ENCODE measurements at places on chromosomes 12 and 14.

GRCh38 chr12:103758310-103759089 lies 82.5 kb downstream of the NT5DC3 start:
- no peak overlapping the region for H3K27ac ChIP-seq
- H3K4me1 ChIP-seq, result no peaks in the 10 kb centered on the region
- H3K27me3 ChIP-seq, result no peaks in the 10 kb centered on the region
- H3K4me3 ChIP-seq, result no peak overlapping the region
- no peaks in the 10 kb centered on the region for H3K36me3 ChIP-seq

DNA sequence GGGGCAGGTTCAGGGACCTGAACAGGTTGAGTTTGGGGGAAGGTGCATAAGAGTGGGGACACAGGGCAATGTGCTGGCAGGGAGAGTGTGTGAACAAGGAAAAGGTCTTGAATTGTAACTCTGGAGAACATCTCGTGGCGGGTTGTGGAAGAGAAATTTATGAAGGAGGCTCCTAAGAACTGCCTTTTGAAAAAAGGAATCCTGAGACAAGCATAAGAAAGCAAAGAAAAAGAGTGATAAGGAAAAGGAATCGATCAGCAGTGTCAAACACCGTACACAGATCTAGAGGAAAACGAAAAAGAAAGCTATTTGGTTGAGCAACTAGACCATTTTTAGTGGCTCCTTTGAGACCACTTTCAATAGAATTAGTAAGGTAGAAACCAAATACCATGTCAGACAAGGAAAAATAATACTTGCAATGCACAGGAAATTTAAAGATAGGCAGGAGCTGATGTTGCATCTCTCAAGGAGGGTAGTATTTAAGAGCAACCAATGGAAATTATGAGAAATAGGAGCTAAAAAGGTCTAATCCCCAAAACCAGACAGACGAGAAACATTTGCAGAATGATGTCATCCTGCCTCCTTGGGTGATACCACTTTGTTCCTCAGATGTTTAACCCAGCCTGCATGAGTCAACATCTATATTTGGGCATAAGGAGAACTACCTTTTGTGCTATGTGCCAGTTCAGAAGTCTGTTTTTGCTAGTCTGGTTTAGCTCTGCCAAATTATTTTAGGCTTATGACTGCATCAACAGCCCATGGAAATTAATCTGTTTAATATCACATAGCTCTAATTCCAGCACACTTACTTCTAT lies 64.5 kb upstream of the STK38L start:
- H3K36me3 ChIP-seq, result no peaks in the 10 kb centered on the region
- DNase-seq, result no peak
- H3K4me1 ChIP-seq, result no peaks in the 10 kb centered on the region
- H3K27me3 ChIP-seq, result no peaks in the 10 kb centered on the region
- no peak overlapping the region for H3K27ac ChIP-seq
- no peak overlapping the region for H3K4me3 ChIP-seq

- H3K27ac ChIP-seq, result no peak overlapping the region
- no peak overlapping the region for H3K4me3 ChIP-seq
- no peak for DNase-seq
- no peaks in the 10 kb centered on the region for H3K27me3 ChIP-seq
Measured at GRCh38 chr12:89392391-89392790, 40.1 kb upstream of the DUSP6 start.

GRCh38 chr12:42284876-42285275 lies 41.0 kb downstream of the ZCRB1 start:
- no peaks in the 10 kb centered on the region for H3K27me3 ChIP-seq
- H3K36me3 ChIP-seq, result no peaks in the 10 kb centered on the region
- DNase-seq, result no peak
- no peak overlapping the region for H3K4me3 ChIP-seq

- no peaks in the 10 kb centered on the region for H3K36me3 ChIP-seq
- DNase-seq, result no peak
- no peaks in the 10 kb centered on the region for H3K4me1 ChIP-seq
- H3K27ac ChIP-seq, result no peak overlapping the region
- H3K27me3 ChIP-seq, result no peaks in the 10 kb centered on the region
Measured at GRCh38 chr12:108120863-108121165, 8.3 kb upstream of the WSCD2 start.

DNA sequence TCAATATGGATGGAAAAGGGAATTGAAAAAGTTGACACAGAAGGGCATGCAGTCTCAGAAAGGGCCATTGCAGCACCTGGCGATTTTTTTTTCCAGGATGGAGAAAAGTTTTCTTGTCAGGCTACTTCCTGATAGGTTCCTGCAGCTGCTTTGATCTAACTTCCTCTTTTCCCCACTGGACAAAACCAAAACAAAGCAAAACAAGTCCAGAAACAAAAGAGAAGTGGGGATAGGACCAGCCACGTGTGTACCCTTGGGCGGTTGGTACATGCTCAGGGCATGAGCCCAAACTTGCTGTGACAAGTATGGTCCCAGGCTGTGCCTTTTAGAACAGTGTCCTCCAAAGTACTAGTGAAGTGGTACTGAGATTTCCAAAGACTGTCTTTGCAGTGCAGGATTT lies 89.8 kb downstream of the CHST11 start:
- DNase-seq, result no peak
- H3K27ac ChIP-seq, result no peak overlapping the region

DNA sequence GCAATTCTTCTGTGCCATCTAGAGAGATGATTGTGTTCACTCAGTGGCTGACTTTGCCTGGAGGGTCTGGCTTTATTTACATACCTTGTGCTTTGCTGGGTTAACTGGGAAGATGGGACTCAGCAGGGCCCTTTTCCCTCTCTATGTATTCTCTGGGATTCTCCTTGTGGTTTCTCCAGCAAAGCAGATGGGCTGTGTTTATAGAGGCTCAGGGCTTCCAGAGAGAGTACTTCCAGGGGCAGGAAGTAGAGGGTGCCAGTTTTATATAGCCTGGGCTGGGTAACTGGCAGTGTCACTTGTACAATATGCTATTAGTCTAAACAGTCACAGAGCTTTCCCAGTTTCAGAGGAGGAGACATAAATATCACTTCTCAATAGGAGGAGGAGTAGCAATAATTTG lies 509.9 kb downstream of the DIO2 start:
- no peak overlapping the region for H3K27ac ChIP-seq
- H3K27me3 ChIP-seq, result no peaks in the 10 kb centered on the region
- no peak for DNase-seq
- no peaks in the 10 kb centered on the region for H3K36me3 ChIP-seq
- H3K4me1 ChIP-seq, result no peaks in the 10 kb centered on the region

- H3K27me3 ChIP-seq, result no peaks in the 10 kb centered on the region
- no peak overlapping the region for H3K27ac ChIP-seq
- no peaks in the 10 kb centered on the region for H3K36me3 ChIP-seq
- no peak overlapping the region for H3K4me3 ChIP-seq
- no peak for DNase-seq
- no peaks in the 10 kb centered on the region for H3K4me1 ChIP-seq
Measured at GRCh38 chr12:79406993-79407392, 283.8 kb downstream of the PAWR start.

DNA sequence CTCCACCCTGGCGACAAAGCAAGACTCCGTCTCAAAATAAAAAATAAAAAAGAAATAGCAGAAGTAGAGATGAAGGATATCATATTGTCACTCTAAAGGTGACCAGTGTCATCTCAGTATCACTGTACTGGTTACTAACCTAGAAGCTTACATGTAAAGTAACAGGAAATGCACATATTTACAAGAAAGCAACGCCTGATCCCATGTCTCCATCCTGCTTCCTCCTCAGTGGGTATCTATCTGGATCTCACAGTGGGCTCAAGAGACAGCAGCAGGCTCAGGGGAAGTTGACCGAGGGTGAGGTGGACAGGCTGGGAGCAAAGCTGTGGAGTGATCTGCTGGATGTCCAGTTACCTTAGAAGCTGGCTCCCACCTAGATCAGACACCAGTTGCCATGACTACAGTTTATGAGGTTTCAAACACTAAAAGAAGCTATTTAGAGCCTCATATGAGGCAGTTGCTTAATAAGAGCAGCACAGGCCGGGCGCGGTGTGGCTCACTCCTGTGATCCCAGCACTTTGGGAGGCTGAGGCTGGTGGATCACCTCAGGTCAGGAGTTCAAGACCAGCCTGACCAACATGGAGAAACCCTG lies 10.5 kb downstream of the MTRFR start:
- no peak overlapping the region for H3K4me3 ChIP-seq
- DNase-seq, result no peak

DNA sequence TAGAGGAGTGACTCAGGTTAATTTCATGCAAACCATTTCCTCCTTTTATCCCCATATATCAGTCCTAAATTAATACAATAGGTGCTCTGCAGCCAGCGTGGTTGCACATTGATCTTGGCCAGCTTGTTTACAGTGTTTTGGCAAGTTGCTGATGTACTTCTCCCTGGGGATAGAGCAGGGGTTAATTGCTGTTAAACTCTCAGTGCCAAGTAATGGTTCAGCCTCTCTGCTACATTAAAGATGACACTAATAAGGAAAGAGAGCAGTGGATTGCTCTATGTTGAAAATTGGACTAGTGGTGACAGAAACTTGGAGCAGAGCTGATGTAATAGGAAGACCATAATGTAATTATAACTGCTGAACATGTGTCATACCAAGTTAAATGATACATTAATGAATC lies 717.5 kb downstream of the RERGL start:
- no peaks in the 10 kb centered on the region for H3K4me1 ChIP-seq
- no peak overlapping the region for H3K4me3 ChIP-seq
- no peaks in the 10 kb centered on the region for H3K36me3 ChIP-seq
- H3K27ac ChIP-seq, result no peak overlapping the region

DNA sequence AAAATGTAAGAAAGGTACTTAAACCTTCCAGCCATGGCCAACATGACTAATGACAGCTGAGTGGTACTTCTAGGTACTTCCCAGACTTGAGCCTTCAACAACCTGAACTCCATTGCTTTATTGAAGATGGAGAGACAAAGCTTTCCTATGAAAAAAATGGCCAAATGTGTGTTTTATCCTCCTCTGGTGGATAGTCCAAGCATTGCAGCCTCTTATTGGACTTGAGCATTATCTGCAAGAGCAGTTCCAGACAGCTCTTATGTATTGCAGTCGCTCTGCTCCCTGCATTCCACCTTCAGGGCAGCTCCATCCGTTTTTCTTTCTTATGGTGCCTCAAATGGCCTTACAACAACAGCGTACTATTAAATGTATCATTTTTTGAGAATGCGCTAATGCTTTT lies 588.2 kb downstream of the NRXN3 start:
- H3K27me3 ChIP-seq, result no peaks in the 10 kb centered on the region
- no peaks in the 10 kb centered on the region for H3K36me3 ChIP-seq
- no peak for DNase-seq
- no peak overlapping the region for H3K27ac ChIP-seq

DNA sequence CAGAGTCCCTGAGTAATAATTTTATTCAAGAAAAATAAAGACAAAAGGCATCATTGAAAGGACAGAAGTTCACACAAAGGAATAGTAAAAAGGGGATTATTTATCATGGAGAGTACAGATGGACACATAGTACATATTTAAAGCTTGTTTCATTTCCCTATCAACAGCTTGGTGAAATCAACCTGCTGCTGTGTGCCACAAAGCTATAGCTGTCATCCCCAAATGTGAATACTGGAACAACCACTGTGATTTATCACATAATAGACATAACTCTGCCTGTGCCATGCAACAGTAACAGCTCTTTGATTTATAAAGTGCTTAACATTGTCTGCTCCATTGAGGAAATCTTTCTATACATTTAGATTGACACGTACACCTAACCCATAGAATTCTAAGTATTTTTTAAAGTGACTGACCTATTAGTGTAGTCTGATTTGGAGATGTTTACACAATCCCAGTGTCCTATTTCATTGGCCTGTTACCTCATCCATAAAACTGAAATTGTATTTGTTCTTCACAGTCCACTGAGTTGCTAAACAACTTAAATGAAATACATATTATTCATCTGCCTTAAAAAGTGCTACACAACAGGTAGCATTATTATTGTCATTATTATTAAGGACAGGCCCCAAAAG lies 3.3 kb downstream of the NEMF start:
- peaks cover 13% of the 10 kb centered on the region for H3K4me1 ChIP-seq
- no peaks in the 10 kb centered on the region for H3K27me3 ChIP-seq
- DNase-seq, result no peak
- peaks cover 28% of the 10 kb centered on the region for H3K36me3 ChIP-seq
- no peak overlapping the region for H3K27ac ChIP-seq

DNA sequence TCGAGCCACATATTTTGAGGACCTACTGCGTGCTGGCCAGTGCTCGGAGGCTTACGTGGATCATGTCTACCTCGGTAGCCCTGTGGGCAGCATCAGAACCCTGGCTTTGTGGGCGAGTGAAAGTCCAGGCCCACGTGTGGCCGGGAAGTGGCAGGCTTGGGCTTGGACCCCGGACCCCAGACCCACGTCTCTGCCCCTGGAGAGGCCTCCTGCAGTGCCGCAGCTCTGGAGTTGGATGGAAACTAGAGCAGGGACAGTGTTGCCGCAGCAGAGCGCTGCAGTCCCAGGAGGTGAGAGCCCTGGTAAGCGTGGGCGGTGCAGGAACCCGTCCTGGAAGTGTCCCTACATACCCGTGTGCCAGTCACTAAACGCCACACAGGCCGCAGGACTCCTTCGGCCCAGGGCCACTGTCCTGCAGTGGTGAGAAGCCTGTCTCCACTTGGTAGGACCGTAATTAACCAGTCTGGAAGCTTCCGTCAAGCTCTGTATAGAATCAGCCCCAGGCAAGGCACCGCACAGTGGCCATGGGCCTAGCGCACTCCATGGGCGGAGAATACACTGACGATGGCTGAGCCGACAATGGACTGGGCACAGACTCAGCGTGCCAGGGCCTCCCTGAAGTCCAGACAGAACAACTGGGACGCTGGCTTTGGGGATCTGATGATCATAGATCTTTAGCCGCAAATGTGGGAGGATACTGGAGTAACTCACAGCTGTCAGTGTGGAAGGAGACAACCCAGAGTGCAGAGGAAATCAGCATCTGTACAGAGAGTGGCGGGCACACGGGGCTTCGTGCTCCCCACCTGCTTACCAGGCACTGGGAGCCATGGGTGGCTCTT lies 219.5 kb downstream of the KIF26A start:
- H3K27ac ChIP-seq, result no peak overlapping the region
- H3K36me3 ChIP-seq, result no peaks in the 10 kb centered on the region
- no peak for DNase-seq
- no peaks in the 10 kb centered on the region for H3K27me3 ChIP-seq
- H3K4me1 ChIP-seq, result no peaks in the 10 kb centered on the region

GRCh38 chr12:130185455-130186391 lies 23.5 kb downstream of the FZD10 start:
- no peak overlapping the region for H3K27ac ChIP-seq
- no peak for DNase-seq
- H3K4me3 ChIP-seq, result no peak overlapping the region
- no peaks in the 10 kb centered on the region for H3K36me3 ChIP-seq
- H3K4me1 ChIP-seq, result no peaks in the 10 kb centered on the region

DNA sequence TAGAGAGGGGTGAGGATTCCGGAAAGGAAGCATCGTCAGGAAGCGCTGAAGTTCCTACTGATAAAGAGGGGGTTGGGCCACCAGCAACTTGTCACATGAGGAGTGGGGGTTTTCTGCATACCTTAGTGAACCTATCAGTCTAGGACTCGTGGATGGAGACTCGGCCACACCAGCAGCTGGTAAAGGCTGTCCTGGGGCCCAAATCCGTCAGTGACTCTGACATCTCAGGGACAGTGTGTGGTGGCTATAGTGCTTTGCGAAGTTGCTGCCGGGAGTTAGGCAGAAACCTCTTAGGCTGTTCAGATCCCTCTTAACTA lies 16.4 kb downstream of the RNASE2 start:
- peaks cover 3% of the 10 kb centered on the region for H3K4me1 ChIP-seq
- H3K36me3 ChIP-seq, result no peaks in the 10 kb centered on the region
- DNase-seq, result no peak
- H3K27ac ChIP-seq, result no peak overlapping the region
